ENCODE measurements at places on chromosomes 16 and 17.

GRCh38 chr16:11679250-11679649, 11.0 kb downstream of the SNN start:
- DNase-seq: no peak

DNA sequence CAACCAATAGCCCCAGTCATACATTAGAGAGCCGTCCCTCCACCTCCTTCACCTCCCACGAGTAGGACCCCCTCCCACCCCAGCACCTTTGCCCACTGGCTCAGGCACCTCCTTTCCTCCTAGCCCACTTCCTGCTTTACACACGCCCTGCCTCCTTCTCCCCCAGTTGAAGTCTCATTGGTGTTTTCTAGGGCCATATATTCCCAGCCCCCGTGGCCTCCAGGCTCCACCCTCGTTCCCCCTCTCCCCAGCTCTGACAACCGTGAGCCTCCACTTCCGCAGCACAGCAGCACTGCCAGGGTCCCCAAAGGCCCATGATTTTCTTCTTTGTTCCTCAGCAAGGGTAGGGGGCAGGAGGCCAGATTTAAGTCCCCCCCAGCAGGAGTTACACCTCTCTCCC, 340.3 kb upstream of the TNRC6C start:
- DNase-seq: no peak

GRCh38 chr17:29407856-29408255, 17.7 kb downstream of the TAOK1 start:
- DNase-seq: no peak

- DNase-seq: no peak
Observed at GRCh38 chr17:43482103-43483012, 1.4 kb upstream of the DHX8 start.

- DNase-seq: no peak
Observed at GRCh38 chr17:27088767-27089078, 205.2 kb upstream of the WSB1 start.

DNA sequence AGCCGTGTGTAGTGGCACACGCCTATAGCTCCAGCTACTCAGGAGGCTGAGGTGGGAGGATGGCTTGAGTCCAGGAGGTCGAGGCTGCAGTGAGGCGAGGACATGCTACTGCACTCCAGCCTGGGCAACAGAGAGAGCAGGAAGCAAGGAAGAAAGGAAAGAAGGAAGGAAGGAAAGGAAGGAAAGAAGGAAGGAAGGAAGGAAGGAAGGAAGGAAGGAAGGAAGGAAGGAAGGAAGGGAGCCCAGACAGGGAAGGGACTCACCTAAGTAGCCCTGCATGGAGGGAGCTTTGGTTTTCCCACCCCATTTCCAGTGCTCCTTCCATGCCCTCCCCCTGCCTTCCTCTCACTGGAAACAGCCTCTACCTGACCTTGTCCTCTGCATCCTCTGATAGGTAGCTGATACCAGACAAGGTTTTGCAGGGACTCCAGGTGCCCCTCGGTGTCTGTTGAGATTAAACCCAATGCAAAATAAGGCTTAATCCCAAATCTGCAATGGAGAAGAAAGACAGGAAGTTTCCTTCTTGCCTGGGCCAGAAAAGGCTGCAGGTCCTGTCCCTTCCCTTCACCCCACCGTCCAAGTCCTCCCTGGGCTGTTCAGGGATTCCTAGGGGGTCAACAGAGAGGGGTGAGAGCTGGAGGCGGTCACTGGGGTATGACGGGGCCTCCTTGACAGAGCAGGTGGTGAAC, 21.5 kb upstream of the CA4 start:
- no peak for DNase-seq

GRCh38 chr16:56193951-56194726, 2.9 kb downstream of the GNAO1 start:
- peak; percentile 54 for DNase-seq

- no peak for DNase-seq
Observed at GRCh38 chr17:41959336-41960095, 7.1 kb upstream of the CNP start.

GRCh38 chr17:72906306-72906705, 186.2 kb downstream of the SLC39A11 start:
- no peak for DNase-seq

DNA sequence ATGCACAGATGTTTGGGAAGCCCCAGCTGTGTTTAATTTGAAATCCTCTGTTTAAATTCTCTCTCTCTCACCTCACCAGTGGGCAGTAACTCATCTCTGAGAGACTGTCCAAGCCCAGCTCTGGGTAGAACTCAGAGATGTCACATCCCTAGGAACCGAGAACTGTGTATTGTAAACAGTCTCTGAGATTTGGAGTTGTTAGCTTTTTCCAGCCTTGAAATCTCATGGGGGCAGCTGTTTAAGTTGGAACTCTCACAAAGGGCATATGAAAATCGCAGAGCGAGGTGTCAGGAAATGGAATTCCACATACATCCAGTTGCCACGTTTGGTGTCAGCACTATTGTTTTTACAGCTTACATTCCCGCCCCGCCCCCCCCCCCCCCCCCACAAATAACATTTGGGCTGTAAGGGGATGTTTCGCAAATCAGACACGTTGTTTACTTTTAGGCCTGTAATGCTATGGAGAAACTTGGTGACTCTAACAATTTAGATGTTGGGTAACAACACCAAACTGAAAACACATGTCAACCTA, 34.3 kb downstream of the VPS35L start:
- no peak for DNase-seq

DNA sequence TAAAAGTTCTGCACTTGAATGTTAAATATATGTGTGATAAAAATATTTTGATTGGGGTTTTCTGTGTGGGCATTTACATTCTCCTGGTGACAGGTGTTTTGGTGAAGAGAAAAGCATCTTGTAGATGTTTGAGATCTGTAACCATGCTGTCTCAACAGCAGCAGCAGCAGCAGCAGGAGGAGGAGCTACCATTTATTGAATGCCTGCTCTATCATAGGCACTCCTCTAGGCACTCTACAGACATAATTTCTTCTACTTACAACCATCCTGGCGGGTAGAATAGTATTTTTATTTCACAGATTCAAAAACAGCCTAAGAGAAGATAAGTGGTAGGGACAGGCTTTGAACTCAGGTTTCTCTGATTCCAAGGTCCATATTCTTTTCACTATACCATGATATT, 159.7 kb upstream of the TBX2 start:
- DNase-seq: no peak

- DNase-seq: no peak
Observed at GRCh38 chr17:73757420-73757819, 113.2 kb upstream of the SDK2 start.

DNA sequence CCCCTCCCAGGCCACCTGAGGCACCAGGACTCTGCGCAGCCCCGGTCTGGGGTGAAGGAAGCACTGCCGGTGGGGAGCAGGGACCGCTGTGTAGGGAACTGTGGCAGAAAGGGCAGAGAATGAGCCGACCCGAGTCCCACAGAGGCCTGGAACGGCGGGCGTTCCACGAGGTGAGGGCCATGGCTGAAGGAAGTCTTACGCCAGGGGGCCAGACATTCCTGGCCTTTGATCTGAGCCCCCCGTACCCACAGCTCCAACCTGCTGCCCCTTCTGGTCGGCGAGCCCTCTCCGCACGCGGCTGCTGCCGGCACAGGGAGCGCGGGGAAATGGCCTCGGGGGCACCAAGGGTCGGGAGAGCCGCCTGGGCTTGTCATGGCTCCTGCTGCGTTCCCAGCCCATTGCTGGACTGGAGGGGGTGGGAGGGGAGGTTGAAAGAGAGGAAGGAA, 1.4 kb upstream of the WNT3 start:
- no peak for DNase-seq

GRCh38 chr16:79835194-79835593, 234.7 kb upstream of the MAF start:
- DNase-seq: no peak

DNA sequence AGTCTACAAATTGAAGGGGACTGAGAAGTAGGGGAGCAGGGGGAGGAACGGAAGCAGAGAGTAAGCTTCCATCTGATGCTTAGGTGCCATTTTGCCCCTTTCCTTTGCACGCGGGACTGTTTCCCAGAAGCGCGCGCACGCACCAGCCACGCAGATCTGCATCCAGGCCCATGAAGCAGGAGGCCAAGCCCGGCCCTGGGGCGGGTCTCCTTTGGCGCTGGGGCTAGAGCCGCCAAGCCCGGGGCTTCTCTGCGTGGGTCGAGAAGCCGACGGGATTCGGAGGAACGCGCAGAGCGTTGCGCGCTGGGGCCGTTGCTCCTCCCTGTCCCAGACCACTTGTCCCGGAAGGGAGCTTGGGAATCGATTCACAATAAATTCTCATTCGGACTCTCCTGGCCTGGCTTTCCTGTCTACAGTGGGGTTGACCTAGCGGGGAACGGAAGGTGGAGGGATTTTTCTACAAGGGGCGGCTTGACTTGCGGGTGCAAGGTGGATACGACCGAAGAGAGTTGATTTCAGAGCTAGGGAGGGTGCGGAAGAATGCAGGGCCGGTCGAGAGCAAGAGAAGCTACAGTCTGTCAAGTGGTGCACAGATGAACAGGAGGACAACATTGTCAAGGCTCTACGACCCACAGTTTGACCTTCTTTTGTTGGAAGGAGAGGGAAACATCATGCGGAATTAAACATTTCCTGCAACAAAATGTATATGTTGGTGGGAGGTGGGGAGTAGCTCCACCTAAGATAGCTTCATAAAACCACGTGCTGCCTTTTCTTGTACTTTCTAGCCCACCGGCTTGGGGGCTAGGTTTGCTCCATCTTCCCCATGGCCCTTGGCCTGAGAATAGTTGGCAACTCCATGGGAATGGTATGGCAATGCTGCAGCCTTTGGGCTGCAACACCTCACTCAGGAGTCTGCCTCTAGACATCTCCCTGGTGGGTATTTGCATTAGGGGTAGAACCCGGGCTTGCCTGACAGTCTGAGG, 4.5 kb downstream of the HOXB9 start:
- no peak for DNase-seq

- no peak for DNase-seq
Observed at GRCh38 chr16:27795992-27796614, 246.2 kb downstream of the KATNIP start.

- peak; percentile 53 for DNase-seq
Observed at GRCh38 chr16:15949210-15950160, at the start of gene ABCC1. ABCC1 (plus strand) TSS chr16:15949616; CDS start chr16:15949752, 136 bp downstream.

DNA sequence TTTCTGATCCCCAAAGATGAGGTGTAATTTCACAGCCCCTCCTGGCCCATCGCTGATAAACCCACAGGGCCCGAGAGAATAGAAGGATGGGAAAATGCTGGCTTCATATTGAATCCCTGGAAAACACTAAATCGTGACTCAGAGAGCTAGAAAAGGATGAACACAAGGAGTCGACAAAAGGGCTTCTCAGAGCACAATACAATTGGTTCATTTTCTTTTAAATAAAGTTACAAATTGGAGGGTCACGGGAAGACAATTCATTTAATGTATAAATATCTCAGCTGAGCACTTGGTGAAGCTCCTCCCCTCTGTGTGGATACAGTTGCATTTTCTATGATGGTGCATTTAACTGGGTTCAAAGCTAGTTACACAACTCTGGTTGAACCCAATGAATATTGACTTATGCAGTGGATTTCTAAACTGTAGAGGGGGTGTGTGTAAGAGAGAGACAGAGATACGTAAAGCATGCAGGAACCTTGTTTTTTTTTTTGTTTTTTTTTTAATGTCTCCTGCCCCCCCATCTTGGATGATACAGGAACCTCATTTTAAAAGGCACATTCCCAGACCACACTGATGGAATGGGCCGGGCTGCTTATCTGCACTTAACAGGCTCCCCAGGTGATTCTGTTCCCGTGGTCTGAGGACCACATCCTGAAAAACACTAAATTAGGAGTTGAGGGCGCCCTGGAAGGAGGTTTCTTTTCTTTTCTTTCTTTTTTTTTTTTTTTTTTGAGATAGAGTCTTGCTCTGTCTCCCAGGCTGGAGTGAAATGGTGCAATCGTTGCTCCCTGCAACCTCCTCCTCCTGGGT, 14.1 kb downstream of the TTYH2 start:
- no peak for DNase-seq

DNA sequence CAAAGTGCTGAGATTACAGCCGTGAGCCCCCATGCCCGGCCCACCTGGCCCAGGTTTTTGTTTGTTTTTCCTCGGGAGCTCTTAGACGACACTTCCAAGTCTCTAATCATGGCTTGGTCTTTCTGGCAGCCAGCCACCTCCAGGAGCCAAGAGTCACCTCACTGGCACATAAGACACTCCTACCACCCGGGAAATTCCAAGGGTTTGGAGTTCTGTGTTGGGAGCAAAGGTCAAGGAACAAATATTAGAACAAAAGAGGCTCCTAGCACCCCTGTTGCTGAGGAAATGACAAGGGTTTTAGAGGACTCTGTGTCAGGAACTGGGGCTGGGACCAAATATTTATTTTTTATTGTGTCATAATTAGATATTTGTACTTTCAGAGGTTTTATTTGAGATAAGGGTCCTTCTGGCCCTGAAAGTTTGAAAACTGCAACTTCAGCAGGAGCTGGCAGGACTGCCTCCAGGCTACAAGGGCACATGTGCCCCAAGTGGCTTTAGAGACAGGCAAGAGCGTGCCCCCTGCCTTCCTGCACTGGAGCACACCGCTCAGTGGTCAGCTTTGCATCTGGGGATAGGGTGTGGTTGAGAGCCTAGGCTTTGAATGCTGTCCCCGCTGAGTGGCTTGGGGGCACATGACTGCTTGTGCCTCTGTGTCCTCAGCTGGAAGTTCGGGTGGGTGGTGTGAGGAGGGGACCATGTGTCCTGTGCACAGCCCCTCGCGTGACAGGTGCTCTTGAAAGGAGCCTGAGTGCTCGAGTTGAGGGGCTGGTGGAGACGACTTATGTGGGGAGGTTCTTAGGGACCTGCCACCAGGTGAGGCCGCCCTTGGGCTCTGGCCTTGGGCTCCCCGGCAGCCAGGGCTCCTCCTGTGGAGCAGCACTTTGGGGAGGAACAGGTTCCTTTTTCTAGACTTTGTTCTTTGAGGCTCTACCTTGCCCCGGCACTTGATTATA, 29.7 kb downstream of the MGRN1 start:
- DNase-seq: no peak

GRCh38 chr17:59427425-59427921, 96.0 kb downstream of the YPEL2 start:
- DNase-seq: no peak

DNA sequence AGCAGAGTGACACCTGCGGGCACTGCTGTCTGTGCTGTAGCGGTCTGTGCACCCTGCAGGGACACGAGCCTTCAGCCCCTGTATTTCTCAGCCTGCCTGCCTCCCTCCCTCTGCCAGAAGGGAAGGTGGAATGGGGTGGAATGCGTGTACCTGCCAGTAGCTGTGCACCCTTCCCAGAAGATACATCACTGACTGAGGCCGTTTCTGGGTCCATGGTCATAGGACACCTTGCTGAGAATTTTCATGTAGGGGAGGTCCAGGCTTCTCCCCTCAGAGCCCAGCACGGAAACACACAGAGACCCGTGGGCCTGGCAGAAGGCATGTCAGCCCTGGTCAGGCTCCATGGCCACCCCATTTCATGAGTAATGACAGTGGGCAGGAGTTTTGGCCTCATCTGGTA, 16.5 kb downstream of the DBNDD1 start:
- no peak for DNase-seq

GRCh38 chr16:67865318-67865717, 7.5 kb upstream of the EDC4 start:
- DNase-seq: no peak

- no peak for DNase-seq
Observed at GRCh38 chr16:82892324-82892723, 265.6 kb downstream of the CDH13 start.
